Stimulated activated CD4-positive, alpha-beta T cell treated with anti-CD3 and anti-CD28 coated beads, TNF-alpha, amount 100 ng/mL, for 24 hours (primary cell): ENCODE measurements at places on chromosomes 7 and 10.

DNA sequence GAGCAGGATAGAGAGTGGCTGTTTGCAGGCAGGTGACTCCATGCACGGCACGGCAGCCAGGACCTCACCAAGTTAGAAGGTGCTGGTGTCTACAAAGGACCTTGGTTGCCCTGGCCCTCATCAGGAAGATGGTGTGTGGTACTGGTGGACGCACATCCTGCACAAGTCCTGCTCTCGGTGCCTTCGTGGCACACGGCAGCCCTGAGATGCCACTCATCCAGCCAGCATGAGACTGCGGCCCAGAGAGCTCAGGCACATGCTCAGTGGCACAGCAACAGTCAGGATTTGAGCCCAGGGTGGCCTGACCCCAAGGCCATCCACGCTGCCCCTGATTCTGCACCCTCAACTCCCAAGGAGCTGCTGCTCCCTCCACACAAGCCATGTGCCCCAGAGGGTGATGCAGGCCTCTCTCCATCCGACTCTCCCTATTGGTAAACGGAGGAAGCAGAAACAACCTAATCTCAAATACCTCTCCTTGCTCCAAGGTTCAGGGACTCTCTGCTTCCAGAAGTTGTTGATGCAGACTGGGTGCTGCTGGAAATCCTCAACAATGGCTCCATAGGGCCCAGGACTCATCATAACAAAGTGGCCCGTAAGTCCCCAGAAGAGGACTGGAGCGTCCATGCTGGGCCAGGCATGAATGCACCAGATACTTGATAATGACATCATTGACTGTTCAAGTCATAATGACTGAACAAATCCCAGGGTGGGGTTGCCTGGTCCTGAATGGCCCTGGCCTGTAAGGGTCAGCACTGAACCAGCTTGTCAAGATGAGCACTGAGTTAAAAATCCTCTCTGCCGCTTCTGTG lies 93.6 kb downstream of the ARHGAP22 start:
- no peak for DNase-seq

GRCh38 chr7:2350861-2351260 lies 3.8 kb upstream of the EIF3B start:
- DNase-seq = no peak

DNA sequence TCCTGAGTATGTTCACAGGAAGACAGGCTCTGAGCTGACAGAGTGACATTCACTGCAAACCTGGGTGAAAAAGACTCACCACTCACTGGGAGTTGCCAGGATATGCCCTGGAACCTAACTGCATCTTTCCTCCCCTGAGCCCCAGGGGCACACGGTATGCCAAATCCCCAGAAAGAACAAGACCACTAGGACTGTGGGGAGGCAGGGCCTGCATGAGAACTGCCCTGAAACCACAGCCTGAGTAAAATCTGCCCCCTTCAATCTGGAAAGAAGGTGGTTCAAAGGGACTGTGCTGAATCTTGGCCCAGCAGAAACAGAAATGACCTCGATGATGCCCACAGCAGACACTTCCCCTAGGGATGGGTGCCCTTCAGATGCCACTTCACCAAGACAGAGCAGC lies 6.5 kb downstream of the FAM53B start:
- no peak for DNase-seq

GRCh38 chr7:73865738-73866445 lies 4.9 kb downstream of the TMEM270 start:
- DNase-seq = no peak

GRCh38 chr10:132570265-132570664 lies 32.7 kb downstream of the INPP5A start:
- DNase-seq = no peak

- DNase-seq = no peak
Observed at GRCh38 chr10:119705434-119705831, 20.4 kb upstream of the INPP5F start.
